ENCODE measurements at places on chromosomes 2 and 18.

GRCh38 chr2:11102466-11102865, 52.8 kb upstream of the SLC66A3 start:
- H3K36me3 ChIP-seq, result no peaks in the 10 kb centered on the region
- H3K27ac ChIP-seq, result no peak overlapping the region
- no peak overlapping the region for H3K4me3 ChIP-seq
- no peak for DNase-seq
- no peaks in the 10 kb centered on the region for H3K27me3 ChIP-seq

- H3K36me3 ChIP-seq, result no peaks in the 10 kb centered on the region
- H3K4me3 ChIP-seq, result no peak overlapping the region
- no peaks in the 10 kb centered on the region for H3K27me3 ChIP-seq
- DNase-seq, result no peak
- no peak overlapping the region for H3K27ac ChIP-seq
These were observed 72.8 kb upstream of the YPEL5 start for GRCh38 chr2:30074023-30074422.

GRCh38 chr2:135662088-135662487, 79.6 kb upstream of the UBXN4 start:
- H3K36me3 ChIP-seq, result peaks cover 17% of the 10 kb centered on the region
- H3K4me1 ChIP-seq, result no peaks in the 10 kb centered on the region
- no peak for DNase-seq
- no peaks in the 10 kb centered on the region for H3K27me3 ChIP-seq
- H3K4me3 ChIP-seq, result no peak overlapping the region

- H3K27ac ChIP-seq, result no peak overlapping the region
- DNase-seq, result no peak
- no peaks in the 10 kb centered on the region for H3K27me3 ChIP-seq
- H3K4me3 ChIP-seq, result no peak overlapping the region
- no peaks in the 10 kb centered on the region for H3K4me1 ChIP-seq
- no peaks in the 10 kb centered on the region for H3K36me3 ChIP-seq
These were observed 96.8 kb downstream of the SNTG2 start for GRCh38 chr2:1047485-1047884.

DNA sequence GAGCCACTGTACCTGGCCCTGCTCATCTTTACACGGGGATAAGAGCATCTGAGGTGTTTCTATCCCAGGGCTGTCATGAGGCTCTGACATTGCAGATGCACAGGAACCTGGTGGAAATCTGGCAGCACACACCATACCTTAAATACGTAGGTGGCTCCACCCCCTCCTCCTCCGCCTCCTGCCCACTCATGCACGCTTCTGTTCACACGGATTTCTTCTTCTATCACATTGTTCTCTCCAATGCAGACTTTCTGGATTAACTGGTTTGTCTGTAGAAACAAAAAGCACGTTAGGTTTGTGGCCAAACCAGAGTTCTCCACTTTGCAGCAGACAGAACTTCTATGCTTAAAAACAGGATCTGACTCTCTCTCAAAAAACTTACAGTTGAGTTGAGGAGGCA, 118.2 kb downstream of the CLIP4 start:
- DNase-seq, result no peak
- H3K36me3 ChIP-seq, result no peaks in the 10 kb centered on the region
- H3K4me1 ChIP-seq, result no peaks in the 10 kb centered on the region
- H3K27me3 ChIP-seq, result no peaks in the 10 kb centered on the region

- no peaks in the 10 kb centered on the region for H3K36me3 ChIP-seq
- H3K27me3 ChIP-seq, result no peaks in the 10 kb centered on the region
- no peak for DNase-seq
- no peak overlapping the region for H3K27ac ChIP-seq
- H3K4me3 ChIP-seq, result no peak overlapping the region
These were observed 474.9 kb downstream of the NRXN1 start for GRCh38 chr2:50556934-50557575.

- no peak overlapping the region for H3K27ac ChIP-seq
- DNase-seq, result no peak
- no peaks in the 10 kb centered on the region for H3K27me3 ChIP-seq
- H3K4me3 ChIP-seq, result no peak overlapping the region
- H3K36me3 ChIP-seq, result peaks cover 2% of the 10 kb centered on the region
These were observed 59.6 kb downstream of the NCK2 start for GRCh38 chr2:105804266-105804665.

- H3K4me1 ChIP-seq, result no peaks in the 10 kb centered on the region
- no peak overlapping the region for H3K27ac ChIP-seq
- no peaks in the 10 kb centered on the region for H3K36me3 ChIP-seq
- H3K27me3 ChIP-seq, result no peaks in the 10 kb centered on the region
- no peak overlapping the region for H3K4me3 ChIP-seq
- DNase-seq, result no peak
These were observed 119.8 kb downstream of the PTPN4 start for GRCh38 chr2:119879502-119879901.

GRCh38 chr2:196555726-196556125, 83.8 kb upstream of the CCDC150 start:
- no peaks in the 10 kb centered on the region for H3K4me1 ChIP-seq
- DNase-seq, result no peak
- H3K27me3 ChIP-seq, result no peaks in the 10 kb centered on the region

DNA sequence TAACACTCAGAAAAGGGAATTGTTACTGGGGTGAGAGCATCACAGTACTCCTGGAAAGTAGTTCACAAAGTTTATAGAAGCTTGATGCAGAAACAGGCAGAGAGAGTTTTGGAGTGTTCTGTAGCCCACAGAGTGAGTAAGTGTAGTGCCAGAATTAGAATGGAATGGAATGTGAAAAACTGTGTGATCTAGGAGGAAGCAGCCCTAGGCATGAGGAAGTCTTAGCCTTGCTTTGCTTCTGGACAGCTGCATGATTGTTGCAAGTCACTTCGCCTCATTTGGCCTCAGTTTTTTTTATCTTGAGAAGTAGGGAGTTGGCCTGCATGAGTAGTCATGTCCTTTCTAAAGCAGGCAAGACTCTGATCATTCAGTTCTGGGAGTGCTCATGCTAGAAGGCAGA, 10.9 kb downstream of the SERPINB12 start:
- H3K4me3 ChIP-seq, result no peak overlapping the region
- no peaks in the 10 kb centered on the region for H3K27me3 ChIP-seq
- no peak overlapping the region for H3K27ac ChIP-seq
- H3K4me1 ChIP-seq, result no peaks in the 10 kb centered on the region
- no peaks in the 10 kb centered on the region for H3K36me3 ChIP-seq
- no peak for DNase-seq

DNA sequence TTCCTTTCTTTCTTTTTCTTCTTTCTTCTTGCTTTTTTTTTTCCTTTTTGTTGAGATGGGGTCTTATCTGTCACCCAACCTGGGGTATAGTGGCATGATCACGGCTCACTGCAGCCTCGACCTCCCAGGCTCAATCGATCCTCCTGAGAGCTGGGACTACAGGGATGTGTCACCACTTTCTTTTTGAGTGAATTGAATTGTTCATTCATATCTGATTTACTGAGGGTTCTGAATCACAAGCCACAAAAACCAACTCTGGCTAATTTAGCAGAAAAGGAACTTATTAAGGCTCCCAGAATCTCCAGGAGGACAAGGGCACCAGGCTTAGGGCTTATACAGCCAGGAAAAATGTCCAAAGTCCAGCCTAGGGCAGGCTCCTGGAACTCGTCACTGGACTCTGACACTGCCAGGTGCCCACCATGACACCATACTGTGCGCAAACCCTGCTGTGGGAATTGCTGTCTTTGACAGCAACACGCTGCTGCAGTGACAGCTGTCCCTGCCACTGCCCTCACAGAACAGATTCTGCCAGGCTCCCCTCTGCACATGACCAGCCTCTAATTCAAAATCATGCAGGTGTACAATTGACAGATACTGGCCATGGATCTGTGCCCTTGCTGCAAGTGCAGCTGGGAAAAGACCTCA, 42.9 kb upstream of the EML6 start:
- peaks cover 10% of the 10 kb centered on the region for H3K4me1 ChIP-seq
- no peak overlapping the region for H3K4me3 ChIP-seq
- H3K27ac ChIP-seq, result no peak overlapping the region
- H3K36me3 ChIP-seq, result no peaks in the 10 kb centered on the region

DNA sequence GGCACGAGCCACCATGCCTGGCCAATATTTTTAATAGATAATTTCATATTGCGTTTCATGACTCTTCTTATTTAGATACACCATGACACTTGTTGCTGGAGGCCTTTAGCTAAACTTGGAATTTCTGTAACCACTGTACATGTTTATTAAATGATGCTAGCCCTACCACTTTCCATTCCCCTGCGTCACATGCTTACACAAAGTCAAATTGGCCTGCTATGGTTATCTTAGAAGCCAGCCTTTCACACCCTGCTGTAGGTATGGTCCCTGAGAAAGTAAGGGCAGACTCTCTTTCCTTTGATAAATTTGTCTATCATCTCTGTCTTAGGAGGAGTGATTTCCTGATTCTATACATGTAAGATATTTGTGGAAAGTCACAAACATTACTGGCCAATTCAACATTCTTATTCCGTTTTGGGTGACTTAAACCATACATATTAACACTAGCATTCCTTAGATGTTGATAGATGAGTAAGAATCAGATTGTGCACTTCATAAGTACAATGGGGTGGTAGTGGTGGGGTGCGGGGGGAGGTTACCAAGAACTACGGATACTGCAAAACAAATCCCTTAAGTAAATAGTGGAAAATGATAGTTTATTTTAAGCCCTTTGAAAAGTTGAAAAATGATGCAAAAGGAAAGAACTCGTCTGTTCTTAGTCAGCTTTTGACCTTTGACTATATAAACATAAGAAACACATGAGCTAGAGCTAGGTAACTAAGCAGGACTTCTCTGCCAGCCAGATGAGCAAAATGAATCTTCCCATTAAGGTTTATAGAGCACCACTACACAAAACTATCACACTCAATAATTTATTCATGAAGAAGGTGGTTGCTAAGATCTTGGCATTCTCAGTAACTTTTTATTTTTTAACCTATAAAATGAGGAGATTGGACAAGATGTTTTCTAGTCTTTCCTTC, 7.9 kb upstream of the NDUFV2 start:
- H3K4me3 ChIP-seq, result no peak overlapping the region
- DNase-seq, result no peak
- H3K4me1 ChIP-seq, result peaks cover 12% of the 10 kb centered on the region

GRCh38 chr2:124704071-124704925, 679.2 kb downstream of the CNTNAP5 start:
- no peaks in the 10 kb centered on the region for H3K27me3 ChIP-seq
- DNase-seq, result no peak
- H3K4me3 ChIP-seq, result no peak overlapping the region
- no peaks in the 10 kb centered on the region for H3K4me1 ChIP-seq
- H3K36me3 ChIP-seq, result no peaks in the 10 kb centered on the region
- no peak overlapping the region for H3K27ac ChIP-seq

DNA sequence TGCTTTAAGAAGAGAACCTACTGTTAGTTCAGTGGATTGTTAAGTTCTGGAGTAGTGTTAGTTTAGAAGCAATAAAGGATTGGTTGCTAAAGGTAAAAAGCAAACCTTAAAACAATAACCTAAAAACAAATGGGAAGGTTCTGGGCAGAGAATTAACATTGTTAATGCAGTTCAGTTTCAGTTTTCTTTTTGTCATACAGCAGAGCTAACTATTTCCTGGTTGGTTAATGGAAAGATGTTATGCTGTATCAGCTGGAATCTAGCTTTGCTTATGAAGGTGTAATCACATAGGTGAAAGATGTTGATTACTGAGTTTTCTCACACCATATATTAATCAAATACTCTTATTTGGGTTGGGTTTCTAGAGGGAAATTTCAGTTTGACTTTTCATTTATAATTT, 23.8 kb downstream of the SMAD4 start:
- peaks cover 34% of the 10 kb centered on the region for H3K36me3 ChIP-seq
- no peak for DNase-seq
- no peak overlapping the region for H3K4me3 ChIP-seq
- H3K27me3 ChIP-seq, result no peaks in the 10 kb centered on the region
- no peak overlapping the region for H3K27ac ChIP-seq
- H3K4me1 ChIP-seq, result no peaks in the 10 kb centered on the region

GRCh38 chr2:159003555-159003954, 35.1 kb downstream of the TANC1 start:
- H3K27me3 ChIP-seq, result no peaks in the 10 kb centered on the region
- H3K4me3 ChIP-seq, result no peak overlapping the region

DNA sequence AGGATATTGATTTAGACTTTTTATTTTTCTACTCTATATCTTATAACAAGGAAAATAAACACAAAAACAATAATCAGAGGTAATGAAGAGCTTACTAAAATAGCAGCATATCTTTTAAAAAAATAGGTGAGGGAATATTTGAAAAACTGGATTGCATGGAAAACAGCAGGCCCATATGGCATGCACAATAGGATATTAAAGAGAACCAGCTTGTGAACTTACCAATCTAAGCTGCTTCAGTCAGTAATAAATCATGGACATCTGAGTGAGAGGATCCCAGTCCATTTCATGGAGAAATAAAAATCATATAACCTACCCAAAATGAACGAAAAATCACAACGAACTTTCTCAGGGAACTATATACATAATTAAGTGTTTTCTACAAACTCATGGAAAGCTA, 634.6 kb downstream of the ADCYAP1 start:
- no peak overlapping the region for H3K4me3 ChIP-seq
- no peaks in the 10 kb centered on the region for H3K4me1 ChIP-seq
- no peak for DNase-seq
- H3K27ac ChIP-seq, result no peak overlapping the region
- no peaks in the 10 kb centered on the region for H3K36me3 ChIP-seq
- no peaks in the 10 kb centered on the region for H3K27me3 ChIP-seq

DNA sequence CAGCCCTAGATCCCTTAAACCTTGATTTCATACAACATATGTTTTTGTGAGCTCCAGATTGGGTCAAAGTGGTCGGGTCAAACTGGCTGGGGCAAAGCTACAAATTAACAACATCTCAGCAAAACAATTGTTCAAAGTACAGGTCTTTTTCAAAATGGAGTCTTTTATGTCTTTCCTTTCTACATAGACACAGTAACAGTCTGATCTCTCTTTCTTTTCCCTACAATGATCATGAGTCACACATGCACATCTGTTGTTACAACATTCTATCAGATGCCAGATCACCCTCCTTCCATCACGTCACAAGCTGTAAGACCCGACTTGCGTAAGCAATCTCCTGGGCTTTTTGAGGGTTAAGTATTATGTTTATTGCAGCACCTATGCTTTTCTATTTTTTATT, 55.1 kb downstream of the RHOB start:
- no peaks in the 10 kb centered on the region for H3K27me3 ChIP-seq
- H3K4me3 ChIP-seq, result no peak overlapping the region

DNA sequence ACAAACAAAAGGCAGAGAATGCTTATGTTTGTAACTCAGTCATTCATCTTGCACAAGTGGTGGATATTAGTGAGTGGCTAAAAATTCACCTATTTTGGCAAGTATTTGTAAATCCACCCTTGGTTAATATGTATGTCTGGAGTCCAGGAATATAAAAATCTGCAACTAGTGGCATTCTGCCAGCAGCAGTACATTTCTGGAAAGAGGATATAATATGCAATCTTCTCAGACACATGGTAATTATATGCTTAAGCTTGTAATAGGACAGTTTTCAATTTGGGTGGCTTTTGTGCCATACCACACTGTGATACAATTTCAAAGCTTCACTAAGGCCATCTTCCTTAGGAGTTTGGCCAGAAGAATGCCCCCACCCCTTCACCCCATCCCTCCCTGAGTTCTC, 693.3 kb downstream of the MBD2 start:
- H3K27me3 ChIP-seq, result no peaks in the 10 kb centered on the region
- no peaks in the 10 kb centered on the region for H3K4me1 ChIP-seq
- H3K27ac ChIP-seq, result no peak overlapping the region
- DNase-seq, result no peak
- no peaks in the 10 kb centered on the region for H3K36me3 ChIP-seq
- H3K4me3 ChIP-seq, result no peak overlapping the region

GRCh38 chr2:121382744-121383143, 97.7 kb upstream of the TFCP2L1 start:
- H3K36me3 ChIP-seq, result peaks cover 61% of the 10 kb centered on the region
- DNase-seq, result no peak
- no peak overlapping the region for H3K27ac ChIP-seq
- no peaks in the 10 kb centered on the region for H3K4me1 ChIP-seq
- no peak overlapping the region for H3K4me3 ChIP-seq
- H3K27me3 ChIP-seq, result no peaks in the 10 kb centered on the region

Measured in liver (tissue), 10 donors.